ENCODE measurements at places on chromosomes 2 and 18.

DNA sequence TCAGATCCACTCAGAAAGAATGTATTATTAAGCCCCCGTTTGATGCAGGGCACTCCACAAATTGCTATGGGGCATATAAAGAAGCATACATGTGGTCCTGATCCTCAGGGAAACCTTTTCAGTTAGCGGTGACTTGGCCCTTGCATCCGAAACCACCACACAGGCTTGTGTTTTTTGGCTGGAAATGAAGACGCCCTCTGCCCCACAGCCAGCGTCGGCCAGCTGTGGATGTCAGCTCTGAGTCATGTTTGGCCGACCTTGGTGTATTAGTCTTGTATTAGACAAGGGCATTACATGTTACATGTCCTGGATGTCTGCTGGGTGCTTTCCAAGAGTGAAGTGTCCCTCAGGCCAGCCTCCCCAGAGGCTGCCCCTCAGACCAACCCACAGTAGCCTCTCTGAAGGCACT lies 107.6 kb upstream of the MAP3K20 start:
- no peak for DNase-seq

DNA sequence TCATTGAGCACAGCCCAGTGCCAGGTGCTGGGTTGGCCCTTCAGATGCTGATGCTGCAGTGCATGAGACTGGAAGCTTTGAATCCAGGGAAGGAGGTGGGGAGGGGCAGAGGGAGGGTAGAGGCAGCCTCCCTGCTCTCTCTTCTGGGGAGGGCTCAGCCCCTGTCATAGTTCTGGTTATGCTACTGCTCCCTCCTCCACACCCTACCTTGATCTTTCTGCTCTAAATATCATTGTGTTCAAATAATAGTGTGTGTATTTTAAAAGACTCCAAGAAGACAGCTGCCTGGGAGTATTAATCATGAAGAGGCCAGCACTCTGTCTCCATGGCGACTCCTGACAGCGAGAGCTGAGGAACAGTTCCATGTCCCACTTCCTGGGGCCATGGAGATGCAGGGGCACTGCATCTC lies 3.8 kb upstream of the EGR4 start:
- no peak for DNase-seq

- no peak for DNase-seq
Measured at GRCh38 chr18:32049393-32050171, 31.0 kb downstream of the RNF125 start.

DNA sequence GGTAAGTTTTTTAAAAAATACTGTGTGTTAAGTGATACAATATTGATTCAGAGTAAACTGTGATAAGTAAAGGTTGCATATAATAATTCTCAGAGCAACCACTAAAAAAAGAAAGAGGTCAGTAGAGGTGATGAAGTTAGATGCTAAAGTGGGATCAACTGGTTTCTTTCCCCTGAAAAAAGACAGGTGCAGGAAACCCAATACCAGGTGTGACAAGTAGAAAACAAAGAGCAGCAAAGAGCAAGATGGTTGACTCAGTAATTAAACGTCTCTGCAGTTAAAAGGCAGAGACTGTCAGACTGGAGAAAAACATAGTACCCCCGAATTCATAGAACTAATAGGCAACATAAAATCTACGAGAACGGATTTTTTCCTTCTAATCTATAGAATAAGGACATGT lies 128.3 kb downstream of the ATP9B start:
- no peak for DNase-seq

GRCh38 chr2:20150806-20151571 lies 73.9 kb downstream of the SDC1 start:
- no peak for DNase-seq

GRCh38 chr2:1053786-1054185 lies 103.1 kb downstream of the SNTG2 start:
- no peak for DNase-seq

DNA sequence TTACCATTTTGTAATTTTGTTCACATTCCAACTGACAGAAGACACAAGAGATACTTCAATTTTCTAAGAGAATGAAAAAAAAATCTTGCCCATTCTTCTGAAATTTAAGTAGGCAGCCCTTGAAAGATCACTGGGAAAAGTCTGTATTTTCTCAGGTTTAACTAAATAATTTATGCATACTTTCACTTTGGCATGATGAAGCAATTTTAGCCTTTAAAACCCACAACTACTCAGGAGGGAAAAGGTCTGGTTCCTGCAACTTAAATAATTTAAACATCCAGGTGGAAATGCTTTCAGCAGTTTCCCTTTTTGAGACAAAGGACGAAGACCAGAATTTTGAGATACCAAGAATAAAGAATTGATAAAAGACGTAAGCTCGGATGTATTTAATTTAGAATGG lies 61.4 kb downstream of the ZEB2 start:
- DNase-seq = no peak

- DNase-seq = no peak
Measured at GRCh38 chr2:33384599-33384961, 91.9 kb upstream of the RASGRP3 start.

GRCh38 chr2:26463244-26464192 lies 14.4 kb downstream of the OTOF start:
- no peak for DNase-seq

DNA sequence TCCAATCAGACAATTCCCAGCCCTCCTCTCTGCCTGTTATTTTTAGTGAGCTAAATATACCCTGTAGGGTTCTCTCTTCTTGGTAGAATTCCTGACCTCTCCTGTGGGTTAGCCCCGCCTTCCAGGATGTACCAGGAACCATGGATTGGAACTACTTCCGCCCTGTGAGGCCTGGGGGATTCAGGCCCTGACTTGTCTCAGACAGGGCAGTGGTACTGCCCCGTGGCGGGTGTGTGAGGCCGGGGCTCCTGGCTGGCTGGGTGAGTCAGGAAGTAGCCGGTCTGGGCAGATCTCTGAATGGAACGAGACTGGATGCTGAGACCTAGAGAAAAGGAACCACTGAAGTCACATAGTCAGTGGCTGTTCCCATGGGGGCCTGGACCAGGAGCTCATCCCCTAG lies 50.5 kb downstream of the DYSF start:
- DNase-seq = no peak

- no peak for DNase-seq
Measured at GRCh38 chr2:160270571-160271113, 70.6 kb upstream of the ITGB6 start.

GRCh38 chr2:44836174-44836573 lies 105.3 kb upstream of the SIX3 start:
- no peak for DNase-seq

DNA sequence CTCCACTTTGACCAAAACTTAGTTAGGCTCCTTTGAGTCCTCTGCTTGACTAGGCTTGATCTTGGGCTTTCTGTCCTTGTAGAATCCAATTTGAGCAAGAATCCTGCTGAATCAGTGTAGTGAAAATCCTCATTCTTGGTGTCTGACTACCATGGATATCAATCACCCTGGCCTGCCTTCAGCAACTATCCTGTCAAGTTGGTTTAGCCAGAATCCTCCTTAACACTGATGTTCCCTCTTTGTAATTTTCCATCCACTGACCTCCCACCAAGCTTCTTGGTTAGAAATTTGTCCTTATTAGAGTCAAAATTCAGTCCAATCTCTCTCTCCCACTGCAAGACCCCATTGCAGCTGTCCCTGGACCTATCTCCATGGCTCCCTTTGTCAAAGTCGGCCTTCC lies 494 bp upstream of the RBM45 start:
- no peak for DNase-seq

DNA sequence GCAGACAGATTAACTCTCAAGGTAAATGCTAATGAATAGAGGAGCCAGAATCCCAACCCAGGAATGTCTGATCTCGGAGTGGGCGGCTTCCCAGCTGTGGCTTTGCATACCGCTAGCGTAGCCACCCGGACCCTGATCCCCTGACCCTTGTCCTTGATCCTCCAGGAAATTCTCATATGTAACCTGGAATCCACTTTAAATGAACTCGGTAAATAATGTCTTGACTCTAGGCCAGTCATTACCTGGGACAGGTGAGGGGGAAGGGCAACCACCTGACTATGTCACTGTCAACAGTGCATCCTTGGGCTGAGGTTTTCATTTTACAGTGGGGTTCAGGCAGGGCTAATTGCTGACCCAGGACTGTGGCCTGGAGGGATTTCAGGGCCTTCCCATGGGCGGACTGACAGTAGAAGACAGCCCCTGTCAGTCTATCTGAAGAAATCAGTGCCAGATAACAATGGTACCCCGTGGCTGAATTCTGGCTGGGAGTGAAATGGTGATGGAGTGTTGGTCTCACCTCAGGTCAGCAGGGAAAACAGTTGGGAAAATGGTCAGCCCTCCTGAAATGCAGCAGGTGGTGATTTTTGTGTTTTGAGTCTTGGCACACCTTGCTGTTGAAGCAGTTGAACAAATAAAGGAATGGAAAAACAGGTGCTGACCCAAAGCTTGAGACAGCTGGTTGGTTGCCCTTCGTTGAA lies 9.6 kb downstream of the ACKR3 start:
- no peak for DNase-seq

DNA sequence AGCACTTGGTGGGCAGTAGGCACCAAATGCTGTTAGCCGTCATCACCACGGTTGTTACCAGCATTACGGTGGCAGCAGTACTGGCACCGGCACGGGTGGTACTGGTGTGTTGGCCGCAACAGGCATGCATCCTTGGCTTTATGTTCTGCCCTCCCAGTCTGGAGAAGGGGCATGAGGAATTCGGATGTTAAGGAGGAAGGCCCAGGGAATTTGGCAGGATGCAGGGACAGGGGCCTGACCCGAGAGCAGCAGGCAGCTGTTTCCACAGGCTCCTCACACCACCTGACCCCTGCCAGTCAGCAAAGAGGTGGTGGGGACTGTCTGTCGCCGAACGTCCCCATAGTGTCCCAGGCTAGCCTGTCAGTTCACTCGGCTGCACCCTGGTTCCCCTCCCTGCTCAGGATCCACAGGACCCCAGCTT lies 79.0 kb downstream of the EDAR start:
- DNase-seq = no peak

DNA sequence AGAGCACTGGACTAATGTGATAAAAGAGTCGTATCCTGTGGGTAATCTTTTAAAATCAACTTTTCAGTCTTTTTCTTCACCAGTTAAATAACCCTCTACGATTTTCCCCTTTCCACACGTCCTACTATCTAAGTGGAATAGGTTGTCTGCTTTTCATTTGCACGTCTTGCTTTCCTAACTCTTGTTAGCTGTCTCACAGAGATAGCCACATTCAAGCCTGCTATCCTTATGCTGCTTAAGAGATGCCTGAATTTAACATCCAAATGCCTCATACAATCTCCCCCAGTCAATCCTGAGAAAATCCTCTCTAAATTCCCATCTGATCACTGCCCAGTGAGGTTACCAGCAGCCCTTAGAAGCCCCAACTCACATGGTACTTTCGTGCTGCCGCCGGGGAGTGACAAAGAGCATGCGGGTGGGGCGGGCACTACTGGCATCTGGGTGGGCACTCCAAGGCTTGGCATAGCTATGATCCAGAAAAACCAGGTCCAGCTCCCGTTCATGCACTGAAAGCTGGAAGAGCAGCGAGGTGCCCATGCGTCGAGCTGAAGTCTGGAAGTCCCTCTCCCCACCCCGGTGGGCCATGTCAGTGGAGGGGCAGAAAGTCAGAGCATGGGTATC lies 1.5 kb downstream of the KANSL3 start:
- DNase-seq = no peak

DNA sequence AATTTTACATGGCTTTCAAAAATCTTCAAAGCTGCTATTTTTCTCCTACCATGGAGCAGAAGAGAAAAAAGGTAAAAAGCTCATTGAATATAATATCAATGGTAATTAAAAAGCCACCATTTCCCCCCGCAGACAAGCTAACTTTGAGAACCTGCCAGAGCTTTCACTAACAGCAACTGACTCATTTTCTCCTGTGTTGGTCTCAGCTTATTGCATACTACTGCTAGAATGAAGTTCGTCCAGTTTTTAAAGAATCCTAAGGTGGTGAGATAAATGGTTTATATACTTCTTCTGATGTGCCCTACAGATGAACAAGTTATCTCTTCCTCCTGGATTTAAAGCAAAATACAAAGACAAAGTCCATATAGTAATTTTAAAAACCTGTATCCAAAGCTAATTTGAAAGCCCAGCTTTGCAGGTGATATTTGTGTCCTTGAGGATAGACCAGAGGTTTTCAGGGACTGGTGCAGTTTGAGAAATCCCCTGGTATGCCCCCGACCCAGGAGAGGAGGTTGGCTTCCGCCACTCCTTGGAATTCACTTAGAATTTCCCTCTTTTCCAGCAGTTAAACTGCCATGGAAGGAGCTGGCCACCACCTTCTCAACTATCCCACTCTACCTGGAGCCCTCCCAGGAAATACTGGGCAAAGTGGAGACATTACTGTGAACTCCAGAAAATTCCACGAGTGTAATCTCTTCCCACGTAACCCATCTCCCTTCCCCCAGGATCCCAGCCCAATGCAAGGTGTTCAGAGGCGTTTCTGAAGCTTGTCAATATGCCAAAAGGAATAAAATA lies 17.5 kb downstream of the YPEL5 start:
- no peak for DNase-seq

DNA sequence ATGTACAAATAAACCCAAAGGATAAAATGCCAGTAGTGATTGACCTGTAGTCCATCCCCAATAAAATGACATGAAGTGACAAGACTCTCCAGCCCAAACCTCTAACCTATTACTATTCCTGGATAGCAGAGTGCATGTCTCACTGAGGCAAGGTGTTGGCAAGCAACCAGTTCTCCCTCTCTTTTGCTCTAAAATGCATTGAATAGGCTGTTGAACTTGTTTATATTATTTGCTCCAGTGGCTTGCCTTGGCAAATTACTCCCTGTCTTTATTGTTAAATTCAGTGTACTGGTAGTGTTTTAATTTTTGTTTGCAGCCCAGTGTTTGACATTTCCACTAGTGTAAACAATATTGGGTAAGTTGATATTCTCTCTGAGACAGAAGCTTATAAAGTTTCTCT lies 70.5 kb downstream of the CSRNP3 start:
- DNase-seq = no peak

GRCh38 chr2:231348704-231349373 lies 46.7 kb upstream of the B3GNT7 start:
- no peak for DNase-seq

GRCh38 chr2:46748735-46749531 lies 166.7 kb downstream of the MCFD2 start:
- DNase-seq = no peak

DNA sequence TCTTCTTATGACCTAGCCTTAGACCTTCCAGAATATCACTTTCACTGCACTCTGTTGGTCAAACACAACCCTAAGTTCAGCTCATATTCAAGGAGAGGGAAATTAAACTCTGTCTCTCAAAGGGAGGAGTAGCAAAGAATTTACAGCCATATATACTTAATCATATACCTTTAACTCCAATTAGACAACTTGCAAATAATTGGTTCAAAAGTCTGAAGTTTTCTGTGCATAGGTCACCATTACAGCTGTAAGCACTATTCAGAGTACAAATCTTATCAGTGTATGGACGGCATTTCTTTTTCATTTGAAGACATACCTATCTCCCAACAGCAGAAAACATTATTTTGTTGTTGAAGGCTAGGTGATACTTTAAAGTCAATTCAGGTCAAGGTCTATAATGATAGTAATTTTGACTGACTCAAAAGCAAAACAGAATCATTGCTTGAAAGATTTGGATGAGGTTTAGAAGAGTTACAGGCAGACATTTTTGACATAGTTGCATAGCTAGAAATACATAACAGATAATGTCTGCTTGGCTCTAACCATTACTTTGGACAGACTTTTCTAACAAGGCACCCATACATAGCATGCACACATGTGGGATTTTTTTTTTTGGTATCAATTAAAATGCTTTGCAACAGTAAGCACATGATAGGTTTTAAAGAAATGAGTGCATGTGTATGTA lies 131.5 kb downstream of the CPS1 start:
- DNase-seq = no peak
